ENCODE measurements at places on chromosomes 4 and X.

DNA sequence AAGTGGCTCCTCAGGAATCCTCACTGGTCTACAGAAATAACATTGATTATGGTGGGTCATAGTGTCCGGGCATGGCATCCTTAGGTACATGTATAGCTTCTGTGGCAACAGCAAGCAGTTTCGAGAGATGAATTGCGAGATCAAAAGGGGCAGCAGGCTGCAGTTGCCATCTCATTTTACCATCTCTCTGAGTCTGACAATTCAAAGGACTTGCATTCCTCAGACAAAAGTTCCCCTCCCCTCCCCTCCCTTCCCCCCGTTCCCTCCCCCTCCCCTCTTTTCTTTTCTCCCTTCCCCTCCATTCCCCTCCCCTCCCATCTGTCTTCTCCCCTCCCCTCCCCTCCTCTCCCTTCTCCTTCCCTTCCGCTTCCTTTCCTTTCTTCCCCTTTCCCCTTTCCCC lies 70.2 kb downstream of the MTNR1A start:
- no peak for DNase-seq

GRCh38 chrX:1380672-1381233 lies 11.2 kb downstream of the SLC25A6 start:
- no peak for DNase-seq

DNA sequence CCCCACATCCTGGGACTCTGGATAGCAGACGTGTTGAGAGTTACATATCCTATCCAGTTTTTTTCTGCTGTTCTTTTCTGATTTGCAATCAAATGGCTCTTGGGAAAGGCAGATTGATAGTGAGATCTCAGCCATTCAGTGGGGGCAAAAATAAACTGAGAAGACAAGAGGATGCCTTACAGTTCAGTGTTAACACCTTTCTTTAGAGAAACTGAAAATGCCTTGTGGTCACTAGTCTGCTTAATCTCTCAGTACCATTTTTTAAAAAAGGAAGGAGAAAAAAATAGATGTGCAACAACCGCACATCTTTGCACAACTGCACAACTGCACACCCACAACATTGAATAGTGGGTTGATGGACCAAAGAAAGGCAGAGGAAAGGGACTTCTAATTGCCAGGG lies 109.3 kb downstream of the ARHGEF9 start:
- DNase-seq, result no peak

DNA sequence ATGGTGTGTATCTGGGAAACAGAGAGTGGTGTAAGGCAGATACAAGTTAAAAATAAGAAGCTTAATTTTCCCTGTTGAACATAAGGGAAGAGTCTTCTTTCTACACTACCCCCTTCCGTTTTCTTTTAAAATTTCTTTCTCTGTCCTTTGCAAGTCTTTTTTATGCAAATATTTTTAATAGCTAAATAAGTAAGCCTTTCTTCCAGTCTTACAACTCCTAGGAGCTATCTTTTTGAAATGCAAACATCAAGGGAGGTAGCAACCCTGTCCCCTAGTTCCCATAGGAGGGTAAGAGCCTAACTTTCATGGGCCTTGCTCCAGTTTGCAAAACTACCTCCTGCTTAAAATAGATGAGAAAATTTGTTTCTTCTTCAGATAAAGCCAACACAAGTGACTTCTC lies 121.5 kb downstream of the MBNL3 start:
- no peak for DNase-seq

GRCh38 chrX:39756086-39756883 lies 341.5 kb downstream of the BCOR start:
- DNase-seq, result no peak

GRCh38 chr4:86117705-86118302 lies 242.0 kb downstream of the MAPK10 start:
- DNase-seq, result no peak

GRCh38 chr4:30833206-30833605 lies 113.0 kb downstream of the PCDH7 start:
- no peak for DNase-seq

DNA sequence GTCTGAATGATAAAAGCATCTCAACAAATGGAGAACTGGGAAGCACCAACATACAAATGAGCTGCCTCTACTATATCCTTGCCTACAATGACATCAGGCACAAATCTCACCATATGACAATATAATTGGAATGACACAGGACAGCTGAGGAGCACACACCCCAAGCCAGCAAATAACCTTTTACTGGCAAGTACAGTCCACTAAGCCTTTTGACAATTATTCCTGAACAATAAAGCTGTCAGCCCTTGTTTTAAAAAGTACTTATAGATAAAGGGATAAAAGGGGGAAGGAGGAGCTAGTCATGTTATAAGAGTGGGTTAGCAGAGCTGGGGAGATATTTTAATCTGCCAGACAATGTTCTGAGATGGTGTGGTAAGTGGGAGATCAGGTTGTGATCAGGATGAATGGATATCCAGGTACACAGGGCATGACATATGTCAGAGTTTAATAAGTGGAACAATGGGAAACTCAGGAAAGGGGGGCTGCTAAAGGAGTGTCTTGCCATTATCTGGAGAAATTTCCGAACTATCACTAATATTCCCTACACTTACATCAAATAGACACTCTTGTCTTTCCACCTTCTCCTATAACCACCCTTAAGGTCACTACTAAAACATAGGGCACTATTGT lies 127.6 kb downstream of the GPC3 start:
- DNase-seq, result no peak

DNA sequence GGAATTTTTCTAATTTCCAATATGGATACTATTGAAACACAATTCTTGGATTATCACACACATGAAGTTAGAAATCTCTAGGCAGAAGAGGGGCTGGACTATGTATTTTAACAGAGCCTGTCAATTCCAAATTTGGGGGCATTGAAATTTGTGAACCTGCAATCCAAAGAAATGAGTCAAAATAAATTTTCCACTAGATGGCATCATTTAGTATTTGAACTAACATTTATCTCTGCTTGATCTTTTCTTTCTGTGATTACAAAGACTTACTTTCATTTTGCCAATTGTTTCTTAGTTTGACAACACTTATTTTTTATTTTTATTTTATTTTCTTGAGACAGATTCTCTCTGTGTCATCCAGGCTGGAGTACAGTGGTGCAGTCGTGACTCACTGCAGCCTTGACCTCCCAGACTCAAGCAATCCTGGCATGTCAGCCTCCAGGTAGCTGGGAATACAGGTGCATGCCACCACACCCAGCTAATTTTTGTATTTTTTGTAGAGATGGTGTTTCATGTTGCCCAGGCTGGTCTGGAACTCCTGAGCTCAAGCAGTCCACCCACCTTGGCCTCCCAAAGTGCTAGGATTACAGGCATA lies 2.7 kb upstream of the PYURF start:
- DNase-seq, result peak; percentile 33

DNA sequence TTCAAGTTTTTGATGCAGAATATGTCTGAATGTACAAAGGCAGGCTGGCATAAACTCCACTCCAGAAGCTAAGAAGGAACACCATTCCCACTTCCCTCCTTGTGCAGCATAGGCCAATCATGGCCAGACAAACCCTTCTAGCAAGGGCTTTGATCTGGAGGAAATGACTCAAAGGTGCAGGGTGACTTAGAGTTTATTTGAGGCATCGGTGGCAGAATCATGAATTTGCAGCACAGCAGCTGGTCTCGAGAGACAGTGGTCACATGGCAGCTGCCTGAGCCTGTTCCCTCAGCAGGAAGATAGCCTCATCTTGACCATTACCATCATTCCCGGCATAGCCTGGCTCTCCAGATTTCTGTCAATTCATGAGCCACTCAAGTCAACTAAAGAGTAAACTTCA lies 154.5 kb downstream of the ATP10D start:
- DNase-seq, result no peak

- DNase-seq, result peak; percentile 88
These were observed at the start of gene LRBA for GRCh38 chr4:151014521-151015458. Gene LRBA, minus strand, starts transcription at chr4:151015284. Its CDS starts 642 bp downstream, at chr4:151014642.

DNA sequence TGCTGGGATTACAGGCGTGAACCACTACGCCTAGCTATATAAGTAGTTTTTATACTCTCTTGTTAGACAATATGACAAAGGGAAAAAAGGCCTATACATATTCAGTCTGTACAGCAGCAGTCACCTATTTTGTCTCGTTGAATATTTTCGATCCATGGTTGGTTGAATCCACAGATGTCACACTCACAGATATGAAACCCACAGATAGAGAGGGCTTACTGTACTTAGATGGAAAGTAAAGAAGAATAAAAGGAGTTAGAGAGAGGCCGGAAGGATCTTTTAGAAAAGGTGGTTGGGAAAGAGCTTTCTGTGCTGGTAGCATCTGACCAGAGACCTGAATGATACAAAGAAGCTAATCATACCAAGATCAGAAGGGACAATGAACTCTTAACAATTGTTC lies 38.3 kb upstream of the SPINK2 start:
- DNase-seq, result no peak

GRCh38 chr4:41358647-41359421 lies 102.1 kb downstream of the UCHL1 start:
- no peak for DNase-seq

DNA sequence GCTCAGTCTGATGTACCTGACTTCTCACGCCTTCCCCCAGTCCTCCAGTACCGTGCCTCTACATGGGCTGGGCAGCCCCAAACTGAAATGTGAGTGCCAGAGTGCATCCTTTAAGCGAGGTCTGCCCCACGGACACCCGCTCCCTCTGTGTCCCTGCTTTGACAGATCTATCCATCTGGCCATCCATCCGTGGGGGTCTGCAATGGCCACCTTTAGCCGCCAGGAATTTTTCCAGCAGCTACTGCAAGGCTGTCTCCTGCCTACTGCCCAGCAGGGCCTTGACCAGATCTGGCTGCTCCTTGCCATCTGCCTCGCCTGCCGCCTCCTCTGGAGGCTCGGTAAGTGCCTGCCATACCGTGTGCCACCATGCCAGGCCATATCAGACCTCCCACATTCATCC lies 827 bp downstream of the PORCN start:
- no peak for DNase-seq

DNA sequence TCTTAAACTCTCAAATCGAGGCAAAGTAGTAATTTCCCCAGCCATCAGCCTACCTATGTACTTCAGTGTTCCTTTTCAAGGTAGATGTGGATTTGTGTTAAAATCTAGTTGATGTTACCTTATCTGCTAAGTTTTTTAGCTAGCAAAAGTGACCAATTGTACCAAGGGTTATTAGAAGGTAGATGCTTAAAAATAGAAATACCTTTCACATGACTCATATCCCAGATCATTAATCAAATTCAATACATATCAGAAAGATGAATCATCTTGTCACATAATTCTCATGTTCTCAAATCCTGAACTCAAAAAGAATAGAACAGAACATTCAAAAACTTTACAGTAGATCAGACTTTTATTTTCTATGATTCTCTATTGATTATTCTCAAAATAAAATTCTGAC lies 3.5 kb downstream of the ENAM start:
- DNase-seq, result no peak

DNA sequence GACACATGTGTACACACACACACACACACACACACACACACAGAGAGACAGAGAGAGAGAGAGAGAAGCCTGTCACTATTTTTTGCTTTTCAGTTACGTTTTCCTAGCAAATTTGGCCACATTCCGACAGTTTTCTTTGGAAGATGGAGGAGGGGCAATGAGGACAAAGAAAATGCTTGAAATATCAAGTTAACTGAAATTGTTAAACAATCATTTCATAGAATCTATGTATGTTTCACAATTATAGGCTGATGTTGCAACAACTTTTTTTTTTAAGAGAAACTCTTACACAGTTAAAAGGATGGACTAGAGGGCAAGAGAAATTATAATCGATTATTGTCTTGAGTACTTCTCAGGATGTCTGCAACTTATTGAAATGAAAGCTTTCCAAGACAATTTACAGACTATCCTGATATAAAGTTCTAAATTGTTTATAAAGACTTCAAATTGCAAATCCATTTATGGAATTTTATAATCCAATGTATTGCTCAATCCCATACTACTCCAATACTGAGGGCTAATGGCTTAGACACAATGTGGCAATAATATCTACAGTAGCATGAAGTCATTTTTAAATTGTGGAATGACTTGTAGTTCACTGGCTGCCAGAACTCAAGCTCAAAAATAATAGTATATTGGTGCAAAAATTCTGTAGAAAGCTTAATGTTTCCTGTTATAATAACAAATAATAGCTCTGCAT lies 647.0 kb upstream of the PCDH7 start:
- DNase-seq, result no peak

DNA sequence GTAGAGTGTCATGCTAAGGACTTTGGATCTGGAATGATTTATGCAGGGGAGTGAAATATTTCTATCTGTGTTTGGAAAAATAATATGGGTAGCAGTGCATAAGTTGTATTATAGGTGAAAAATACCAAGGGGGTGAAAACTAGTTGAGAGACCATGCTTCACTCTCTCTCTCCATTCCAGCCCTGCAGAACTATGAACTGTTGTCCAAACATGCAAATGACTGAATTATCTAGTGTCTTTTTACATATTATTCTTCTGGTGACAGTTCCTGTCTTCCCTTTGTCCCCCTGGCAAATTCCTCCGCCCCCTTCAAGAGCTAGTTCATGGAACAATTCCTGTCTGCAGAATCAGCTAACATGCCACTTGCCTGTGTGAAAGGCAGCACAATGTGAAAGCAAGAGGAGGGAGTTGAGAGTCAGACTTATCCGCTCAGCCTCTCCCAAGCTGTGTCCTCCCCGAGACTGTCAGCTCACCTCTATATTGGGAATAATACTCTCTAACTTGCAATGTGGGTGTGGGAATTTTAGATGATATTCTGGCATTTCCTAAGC lies 2.3 kb downstream of the PF4 start:
- DNase-seq, result no peak

- no peak for DNase-seq
These were observed 5.2 kb downstream of the MAEA start for GRCh38 chr4:1294891-1295290.

- DNase-seq, result no peak
These were observed 16.6 kb downstream of the TRIML2 start for GRCh38 chr4:188092824-188093223.

- DNase-seq, result no peak
These were observed 17.1 kb upstream of the PDE6B start for GRCh38 chr4:608236-608635.

DNA sequence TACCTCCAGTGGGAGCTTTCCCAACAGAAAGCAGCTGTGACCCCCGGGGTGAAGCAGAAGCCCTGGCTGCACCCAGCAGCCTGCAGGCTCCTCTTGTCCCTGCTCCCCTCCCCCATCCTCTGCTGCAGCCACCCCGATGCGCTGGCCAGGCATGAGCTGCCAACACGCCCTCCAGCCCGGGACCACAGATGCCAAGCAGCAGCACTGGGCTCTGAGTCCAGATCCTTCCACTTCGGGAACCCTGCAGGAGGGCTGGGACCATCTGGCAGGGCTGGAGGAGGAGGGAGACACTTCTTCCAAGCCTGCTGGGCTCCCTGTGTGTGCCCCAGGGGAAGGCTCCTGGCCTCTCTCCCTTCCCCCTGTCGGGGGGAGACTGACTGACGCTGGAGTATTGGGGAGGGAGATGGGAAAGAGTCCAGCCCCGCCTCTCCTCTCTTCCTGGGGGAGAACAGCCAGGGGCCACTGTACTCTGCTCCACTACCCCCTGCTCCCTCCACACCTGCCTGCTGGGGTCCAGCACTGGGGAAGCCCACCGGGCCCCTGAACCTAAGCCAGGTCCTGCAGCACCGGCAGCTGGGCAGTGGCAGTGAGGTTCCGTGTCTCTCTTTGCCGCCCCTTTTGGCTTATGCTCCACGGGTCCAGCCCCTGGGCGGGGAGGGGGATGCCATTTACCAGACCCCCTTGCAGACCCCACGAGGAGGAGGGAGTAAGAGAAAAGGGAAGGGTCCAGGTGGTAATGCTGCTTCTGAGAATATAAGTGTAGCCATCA lies 55.7 kb downstream of the PPP2R2C start:
- DNase-seq, result no peak

- no peak for DNase-seq
These were observed 131.3 kb downstream of the NSUN7 start for GRCh38 chr4:40881096-40881495.
